ENCODE measurements at places on chromosomes 4 and X.

DNA sequence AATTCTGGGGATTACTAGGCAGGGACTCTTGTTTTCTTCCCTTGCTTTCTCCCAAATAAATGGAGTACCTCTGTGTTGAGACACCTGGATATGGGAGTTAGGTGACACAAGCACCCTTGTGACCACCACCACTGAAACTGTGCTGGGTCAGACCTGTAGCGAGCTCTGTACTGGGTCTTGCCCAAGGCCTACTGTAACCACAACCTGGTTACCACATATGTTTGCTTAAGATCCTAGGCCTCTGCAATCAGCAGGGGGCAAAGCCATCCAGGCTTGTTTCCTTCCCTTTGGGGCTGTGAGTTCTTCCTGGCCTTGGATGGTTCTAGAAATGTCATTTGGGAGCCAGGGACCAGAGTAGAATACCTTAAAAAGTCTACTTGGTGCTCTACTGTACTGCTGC is 49.4 kb downstream of the LPAR4 start:
- no peak for DNase-seq

- DNase-seq, result no peak
These were observed 376 bp downstream of the ABCG2 start for GRCh38 chr4:88158038-88158488.

GRCh38 chrX:848386-848785 is 217.8 kb downstream of the SHOX start:
- no peak for DNase-seq

DNA sequence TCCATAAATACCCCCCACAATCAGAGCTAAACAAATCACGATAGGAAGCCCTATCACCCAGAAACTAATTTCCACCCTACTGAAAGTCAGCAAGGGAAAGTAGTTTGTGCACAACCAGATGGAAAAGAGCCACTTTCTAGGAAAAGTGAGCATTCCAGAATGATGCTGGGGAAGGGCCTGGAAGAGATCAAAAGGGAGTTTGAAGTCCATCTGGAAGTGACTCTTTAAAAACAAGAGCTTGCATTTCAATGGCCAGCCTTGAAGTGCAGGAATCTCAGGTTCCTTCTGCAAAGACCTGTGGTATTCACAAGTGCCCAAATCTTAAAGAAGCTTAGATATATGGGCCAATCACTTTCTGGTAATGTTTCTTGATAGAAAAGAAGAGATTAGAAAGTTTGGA is 97.0 kb upstream of the LDB2 start:
- DNase-seq, result no peak

DNA sequence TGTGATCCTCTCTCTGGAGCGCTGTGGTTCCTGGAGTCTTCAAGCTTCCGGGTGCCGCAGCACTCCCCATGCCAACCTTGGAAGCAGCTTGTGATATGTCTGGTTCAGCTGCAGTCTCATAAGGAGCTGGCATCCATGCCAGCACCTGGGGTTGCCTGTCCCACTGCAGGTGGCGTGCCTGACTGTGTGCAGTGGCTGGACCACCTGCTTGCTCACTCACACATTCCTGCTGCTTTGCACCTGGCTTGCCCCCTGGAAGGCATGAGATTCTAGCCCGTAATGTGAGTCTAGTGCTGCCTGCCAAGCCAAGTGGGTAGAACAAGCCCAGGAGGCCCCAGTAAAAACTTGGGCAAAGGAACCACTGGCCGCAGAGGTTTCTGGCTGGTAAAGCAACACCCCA is 687.2 kb upstream of the AADAT start:
- DNase-seq, result no peak
